ENCODE measurements at places on chromosomes 3 and 15.

DNA sequence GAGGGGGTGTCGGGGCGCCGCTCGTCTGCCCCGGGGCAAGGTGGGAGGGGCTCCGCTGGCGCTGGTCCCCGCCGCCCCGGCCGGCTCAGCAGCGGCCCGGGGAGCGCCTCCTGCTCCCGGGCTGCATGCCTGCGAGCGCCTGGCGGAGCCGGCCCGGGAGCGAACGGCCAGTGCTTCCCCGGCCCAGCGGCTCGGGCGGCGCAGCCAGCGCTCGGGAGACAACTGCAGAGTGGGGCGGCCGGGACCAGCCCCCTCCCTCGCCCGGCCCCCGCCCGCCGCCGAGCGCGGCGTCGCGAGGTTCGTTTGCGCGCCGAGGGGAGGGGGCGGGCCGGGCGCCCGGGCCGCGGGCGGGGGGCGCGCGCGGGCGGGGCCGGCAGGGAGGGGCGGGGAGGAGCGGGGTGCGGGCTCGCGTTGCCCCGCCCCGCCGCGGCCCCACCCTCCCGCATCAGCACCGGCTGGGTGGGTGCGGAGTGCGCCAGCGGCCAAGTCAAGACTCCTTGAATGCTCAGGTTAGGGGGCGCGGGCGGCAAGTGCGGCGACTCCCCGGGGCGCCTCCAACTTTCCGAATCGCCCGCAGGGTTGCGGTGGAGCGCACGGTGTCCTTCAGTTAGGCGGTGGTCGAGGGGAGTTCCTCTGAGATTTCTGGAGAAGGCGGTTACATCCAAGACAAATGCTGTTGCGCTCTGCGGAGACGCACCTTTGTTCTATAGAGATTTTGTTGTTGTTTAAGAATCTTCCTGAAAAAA lies at the start of gene RGMA:
Gene RGMA, minus strand, starts transcription at position 231 of the 746 bp plus-strand sequence. CDS start 279 bp downstream, outside the sequence.
- DNase-seq = no peak

GRCh38 chr3:195911946-195912270 lies 3.6 kb upstream of the TNK2 start:
- DNase-seq = no peak

DNA sequence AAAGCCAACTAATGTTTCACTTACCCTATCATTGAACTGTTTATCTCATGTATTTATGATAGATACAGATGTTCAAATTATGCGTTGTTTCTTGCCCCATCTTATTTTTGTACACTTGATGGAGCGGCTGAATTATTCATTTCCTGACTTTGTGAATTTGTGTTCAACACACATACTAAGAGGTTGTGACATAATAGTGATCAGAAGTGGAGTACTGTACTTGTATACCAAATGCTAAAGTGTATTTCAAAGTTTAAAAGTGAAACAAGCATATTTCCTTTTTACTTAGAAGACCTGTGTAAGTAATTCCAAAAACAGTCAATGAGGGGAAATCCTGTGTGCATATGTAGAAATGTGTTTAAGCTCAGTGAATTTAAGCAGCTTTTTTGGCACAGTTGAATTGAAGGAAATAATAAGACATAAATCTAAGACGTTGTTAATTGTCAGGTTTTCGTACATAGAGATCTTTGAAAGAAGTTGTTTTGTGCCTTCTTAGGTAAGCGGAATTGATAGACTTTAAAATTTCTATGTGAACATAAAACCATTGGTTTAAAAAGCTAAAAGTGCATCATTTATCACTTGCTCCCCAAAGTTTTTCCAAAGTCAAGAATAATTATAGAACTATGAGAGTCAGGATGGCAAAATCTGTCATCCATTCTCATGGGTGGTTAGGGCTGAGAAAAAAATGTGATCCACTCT lies 1.9 kb downstream of the NFKBIZ start:
- DNase-seq = no peak

GRCh38 chr3:37082317-37082716 lies 89.0 kb downstream of the MLH1 start:
- no peak for DNase-seq

DNA sequence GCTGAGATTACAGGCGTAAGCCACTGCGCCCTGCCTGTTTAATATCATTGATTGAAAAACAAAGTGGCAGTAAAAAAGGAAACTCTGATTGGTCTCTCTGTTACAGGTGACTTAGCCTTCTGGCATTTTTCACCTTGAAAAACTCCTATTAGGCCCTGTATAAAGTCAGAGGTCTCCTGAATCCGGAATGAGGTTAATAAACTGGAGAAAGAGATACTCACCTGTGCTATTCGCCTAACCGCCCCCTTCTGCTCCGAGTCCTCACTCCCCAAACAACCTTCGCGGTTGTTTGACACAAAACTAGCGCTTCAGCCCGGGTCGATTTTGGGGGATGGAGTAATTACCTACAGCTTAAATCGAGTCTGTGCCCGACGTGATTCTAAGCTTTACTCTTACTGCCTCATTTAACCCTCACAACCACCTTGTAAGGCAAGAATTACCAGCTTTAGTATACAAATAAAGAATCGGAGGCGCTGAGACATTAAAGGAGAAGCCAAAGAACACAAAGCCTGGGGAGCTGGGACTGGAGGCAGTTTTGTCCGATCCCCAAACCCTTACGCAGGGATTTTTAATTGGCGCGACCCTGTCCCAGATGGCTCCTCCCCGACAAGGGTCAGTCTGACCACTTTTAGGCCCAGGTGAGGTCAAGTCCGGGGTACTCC lies 441 bp downstream of the CEP70 start:
- DNase-seq = no peak

- no peak for DNase-seq
These were observed 62.3 kb downstream of the TMEM39A start for GRCh38 chr3:119401069-119401468.

DNA sequence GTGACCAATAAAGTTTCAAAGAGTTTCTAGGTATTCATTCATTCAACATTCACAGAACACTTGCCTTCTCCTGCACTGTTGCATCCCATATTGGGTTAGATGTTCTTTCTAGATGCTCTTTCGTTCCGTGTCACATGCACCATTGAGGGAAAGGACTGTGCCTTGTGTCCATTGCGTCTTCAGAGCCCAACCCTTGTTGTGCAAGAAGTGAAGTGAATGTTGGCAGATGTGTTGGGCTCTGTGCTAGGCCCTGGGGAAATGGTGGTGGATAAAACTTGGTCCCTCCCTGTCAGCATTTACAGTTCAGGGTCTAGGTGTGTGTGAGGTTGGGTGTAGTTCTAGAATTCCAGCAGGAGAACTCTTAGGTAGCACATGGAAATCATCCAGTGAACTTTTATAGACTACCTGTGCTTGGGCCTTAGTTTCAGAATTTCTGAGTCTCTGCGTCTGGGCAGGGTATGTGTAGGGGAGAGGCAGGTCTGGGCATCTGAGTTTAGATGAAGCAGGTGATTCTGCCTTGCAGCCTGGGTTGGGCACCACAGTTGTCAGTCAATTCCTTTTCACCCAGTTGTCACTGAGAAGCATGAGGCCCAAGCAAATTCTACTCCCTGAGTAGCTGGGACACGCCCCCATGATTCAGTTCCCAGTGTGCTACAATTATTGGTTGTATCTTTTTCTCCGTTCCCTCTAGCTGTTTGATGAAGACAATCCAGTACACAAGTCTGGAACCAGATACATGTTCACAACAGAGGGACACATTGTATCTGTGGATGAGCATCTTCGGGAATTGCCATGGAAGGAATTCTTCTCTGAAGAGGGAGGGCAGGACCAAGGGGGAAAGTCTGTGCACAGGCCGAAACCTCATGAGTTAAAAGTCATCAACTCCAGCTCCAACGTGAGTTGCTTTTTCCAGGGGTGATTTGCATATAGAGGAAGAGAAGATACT lies 25.4 kb downstream of the EDEM1 start:
- no peak for DNase-seq

GRCh38 chr3:111923806-111924205 lies 55.0 kb upstream of the ABHD10 start:
- DNase-seq = no peak

GRCh38 chr15:86399041-86399954 lies 319.6 kb downstream of the AGBL1 start:
- no peak for DNase-seq

- no peak for DNase-seq
These were observed 2.3 kb downstream of the EIF2AK4 start for GRCh38 chr15:39936187-39936586.

- no peak for DNase-seq
These were observed 131.8 kb downstream of the TBL1XR1 start for GRCh38 chr3:177065285-177066033.

DNA sequence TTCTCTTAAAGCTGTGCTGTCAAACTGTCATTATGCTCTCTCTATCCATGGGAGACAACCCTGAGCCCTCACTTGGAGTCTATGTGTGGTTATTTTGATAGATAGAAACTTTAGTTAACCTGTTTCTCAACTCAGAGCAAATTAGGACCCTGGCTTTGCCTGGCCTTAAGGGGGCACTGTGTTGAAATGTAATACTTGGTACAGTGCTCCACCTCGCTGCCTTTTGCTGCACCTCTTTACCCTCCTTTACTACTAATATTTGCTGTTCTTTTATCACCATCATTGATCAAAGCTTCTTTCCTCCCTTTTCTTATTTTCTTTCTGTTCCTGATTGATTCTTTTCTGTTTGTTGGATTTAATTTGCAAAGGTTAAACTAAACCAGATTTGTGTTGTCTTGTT lies 34.3 kb downstream of the STT3B start:
- DNase-seq = no peak

- no peak for DNase-seq
These were observed 353.9 kb upstream of the LMCD1 start for GRCh38 chr3:8147711-8148110.

DNA sequence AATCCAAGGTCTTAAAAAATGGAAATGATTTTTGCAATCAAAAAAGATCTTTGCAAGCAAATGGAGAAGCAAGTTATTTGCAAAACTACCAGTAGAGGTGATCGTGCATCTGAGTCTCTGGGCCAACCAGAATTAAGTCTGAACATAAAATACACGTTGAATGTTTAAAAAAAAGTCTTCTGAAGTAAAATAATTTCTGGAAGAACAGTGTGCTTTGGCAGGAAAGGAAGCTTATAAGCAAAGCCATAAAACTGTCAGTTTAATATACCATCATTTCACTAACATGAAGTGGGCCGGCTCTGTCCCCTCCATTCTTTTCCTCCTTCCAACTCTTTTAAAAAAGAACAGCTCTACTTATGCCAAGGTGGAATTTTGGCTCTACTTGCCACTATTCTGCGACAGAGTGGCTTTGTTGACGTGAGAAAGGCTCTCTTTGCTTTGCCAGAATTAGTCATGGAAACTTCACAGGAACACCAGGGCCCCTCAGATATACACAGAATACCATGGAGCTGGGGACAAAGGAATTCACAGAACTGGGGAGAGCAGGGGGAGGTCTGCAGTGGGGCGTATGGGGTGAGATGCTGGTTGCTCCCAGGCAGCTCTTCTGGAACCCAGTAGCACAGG lies 29.8 kb downstream of the FSTL1 start:
- DNase-seq = no peak

- no peak for DNase-seq
These were observed 2.6 kb upstream of the MYRIP start for GRCh38 chr3:39806820-39807219.

- no peak for DNase-seq
These were observed 3.8 kb downstream of the RNU6-1 start for GRCh38 chr15:67836134-67836455.

GRCh38 chr3:65729973-65730372 lies 308.7 kb downstream of the MAGI1 start:
- no peak for DNase-seq

DNA sequence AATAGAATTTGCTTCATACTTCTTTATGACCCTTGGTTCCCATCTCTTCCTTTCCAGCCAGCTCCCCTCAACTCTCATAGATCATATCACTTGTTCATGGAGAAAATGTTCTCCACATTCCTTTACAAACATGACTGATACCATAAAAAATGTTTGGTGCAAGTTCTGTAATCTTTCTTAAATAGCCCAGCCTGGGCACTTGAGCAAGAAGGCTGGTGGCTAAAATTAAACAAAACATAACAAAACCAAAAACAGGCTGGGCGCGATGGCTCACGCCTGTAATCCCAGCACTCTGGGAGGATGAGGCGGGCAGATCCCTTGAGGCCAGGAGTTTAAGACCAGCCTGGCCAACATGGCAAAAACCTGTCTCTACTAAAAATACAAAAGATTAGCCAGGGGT lies 8.9 kb upstream of the POLR2M start:
- no peak for DNase-seq

Data from NCI-H510A (cell line).